ENCODE measurements at places on chromosomes 3 and 15.

- no peak for DNase-seq
Observed at GRCh38 chr3:150202711-150203110, 205.4 kb upstream of the TSC22D2 start.

DNA sequence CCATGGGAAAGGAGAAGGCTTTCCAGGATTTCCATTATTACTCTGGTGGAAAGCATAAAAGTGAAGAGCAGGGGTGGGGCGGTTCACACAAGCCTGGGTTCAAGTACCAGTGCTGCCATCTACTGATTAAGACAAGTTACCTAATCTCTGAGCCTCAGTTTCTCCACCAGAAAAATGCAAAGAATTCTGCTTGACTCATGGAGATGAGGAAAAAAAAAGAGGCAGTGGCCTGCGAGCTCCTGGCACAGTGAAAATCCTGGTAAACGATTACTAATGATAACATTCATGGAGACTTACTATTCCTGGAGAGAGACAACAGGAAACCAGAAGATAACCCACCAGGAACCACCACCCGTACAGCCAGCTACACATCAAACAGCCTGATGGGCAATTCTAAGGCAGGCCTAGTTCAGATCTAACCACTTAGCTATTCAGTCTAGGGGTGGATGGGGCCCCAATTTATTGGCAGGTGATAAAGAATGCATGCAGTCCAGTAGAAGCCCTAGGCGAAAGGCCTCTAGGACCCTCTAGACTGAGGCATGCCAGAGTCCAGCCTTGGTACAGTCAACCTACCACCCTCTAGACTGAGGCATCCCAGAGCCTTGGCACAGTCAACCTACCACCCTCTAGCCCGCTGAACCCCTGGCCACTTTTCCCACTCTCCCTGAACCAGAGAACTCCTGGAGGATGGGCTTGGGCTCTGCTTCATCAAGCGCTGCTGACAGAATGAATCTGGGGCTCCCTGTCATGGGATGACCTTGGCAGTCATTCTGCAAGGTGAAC, 2.5 kb downstream of the AMOTL2 start:
- DNase-seq, result no peak

DNA sequence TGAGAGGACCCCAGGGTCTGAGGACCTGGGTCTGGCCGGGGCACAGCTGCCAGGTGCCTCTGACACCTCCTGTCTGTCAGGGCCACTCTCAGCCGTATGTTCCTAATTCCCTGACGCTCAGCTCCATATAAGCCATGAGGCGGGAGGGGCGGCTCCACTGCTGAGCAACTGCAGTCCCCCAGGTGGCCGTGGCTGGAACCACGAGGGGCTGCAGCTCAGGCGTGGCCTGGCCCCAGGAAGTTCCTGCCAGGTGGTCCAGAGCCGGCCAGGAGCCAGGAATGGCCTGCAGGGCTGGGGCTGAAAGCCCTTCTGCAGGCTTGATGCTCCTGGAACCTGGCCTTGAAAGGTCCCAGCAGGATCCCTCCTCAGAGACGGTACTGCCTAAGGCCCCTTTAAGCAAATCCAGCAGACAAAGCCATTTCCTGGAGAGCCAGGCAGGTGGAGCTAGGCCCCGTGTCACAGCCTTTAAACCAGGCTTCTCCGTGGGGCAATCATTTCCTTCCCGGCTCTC, 118.0 kb downstream of the CHSY1 start:
- no peak for DNase-seq

- DNase-seq, result peak; percentile 1
Observed at GRCh38 chr3:111080413-111080812, 8.8 kb downstream of the NECTIN3 start.

GRCh38 chr3:134795746-134796280, 753 bp downstream of the EPHB1 start:
- no peak for DNase-seq

DNA sequence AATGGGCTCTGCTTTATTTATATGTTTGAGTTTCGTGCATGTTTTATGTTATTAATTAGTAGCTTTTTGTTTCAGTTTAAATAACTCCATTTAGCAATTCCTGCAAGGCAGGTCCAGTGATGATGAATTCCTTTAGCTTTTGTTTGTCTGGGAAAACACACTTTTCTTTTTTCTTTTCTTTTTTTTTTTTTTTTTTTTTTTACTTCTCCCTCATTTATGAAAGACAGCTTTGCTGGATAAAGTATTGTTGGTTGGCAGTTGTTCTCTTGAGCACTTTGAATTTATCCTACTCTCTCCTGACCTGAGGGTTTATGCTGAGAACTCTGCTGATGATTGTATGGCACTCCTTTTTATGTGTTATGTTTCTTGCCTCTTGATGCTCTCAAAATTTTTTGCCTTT, 35.7 kb downstream of the TMEM39A start:
- DNase-seq, result no peak

DNA sequence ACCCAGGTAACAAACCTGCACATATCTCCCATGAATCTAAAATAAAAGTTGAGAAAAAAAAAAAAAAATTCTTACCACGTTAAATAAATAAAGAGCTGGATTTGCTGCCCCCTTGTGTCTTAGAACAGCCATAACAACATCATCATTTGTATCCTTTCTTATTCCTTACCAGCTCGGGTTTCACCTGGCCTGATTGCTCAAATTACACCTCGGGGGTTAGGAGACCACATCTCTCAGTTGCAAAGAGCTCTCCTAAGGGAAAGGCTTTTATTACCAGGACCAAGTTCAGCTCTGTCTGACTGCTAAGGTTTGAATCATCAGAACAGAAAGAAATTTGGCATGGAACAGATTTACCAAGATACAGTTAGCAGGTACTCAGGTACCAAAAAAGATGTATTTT, 25.8 kb upstream of the RPL39L start:
- peak; percentile 44 for DNase-seq

- DNase-seq, result no peak
Observed at GRCh38 chr3:53109190-53109589, 21.0 kb downstream of the RFT1 start.

GRCh38 chr3:43997316-43997715, 244.4 kb upstream of the TOPAZ1 start:
- DNase-seq, result no peak

- DNase-seq, result no peak
Observed at GRCh38 chr3:37338500-37338899, 164.1 kb upstream of the LRRFIP2 start.

DNA sequence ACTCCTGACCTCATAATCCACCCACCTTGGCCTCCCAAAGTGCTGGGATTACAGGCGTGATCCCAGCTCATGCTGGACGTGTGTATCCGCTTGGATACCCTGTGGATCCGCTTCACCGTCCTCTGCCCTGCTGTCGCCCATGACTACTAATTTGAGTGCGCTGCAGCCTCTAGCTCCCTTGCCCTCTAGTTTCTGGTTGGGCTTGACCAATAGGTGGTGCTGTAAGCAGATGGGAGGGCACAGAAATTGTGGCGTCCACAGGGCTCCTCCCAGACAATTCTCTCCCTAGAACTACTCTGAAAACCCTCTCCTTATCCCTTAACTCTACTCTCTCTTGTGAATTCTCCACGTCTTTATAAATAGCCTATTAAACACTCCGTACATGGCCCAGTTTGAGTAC, 36.2 kb downstream of the ZPLD1 start:
- no peak for DNase-seq

GRCh38 chr3:66239513-66240123, 18.8 kb downstream of the SLC25A26 start:
- DNase-seq, result no peak

DNA sequence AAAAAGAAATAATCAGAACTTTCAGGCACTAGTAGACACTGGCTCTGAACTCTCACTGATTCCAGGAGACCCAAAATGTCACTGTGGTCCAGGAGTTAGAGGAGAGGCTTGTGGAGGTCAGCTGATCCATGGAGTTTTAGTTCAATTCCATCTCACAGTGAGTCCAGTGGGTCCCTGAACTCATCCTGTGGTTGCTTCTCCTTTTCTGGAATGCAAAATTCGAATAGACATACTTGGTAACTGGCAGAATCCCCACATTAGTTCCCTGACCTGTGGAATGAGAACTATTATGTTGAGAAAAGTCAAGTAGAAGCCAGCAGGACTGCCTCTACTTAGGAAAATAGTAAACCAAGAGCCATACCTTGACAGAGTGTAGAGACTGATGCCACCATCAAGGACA, 87.3 kb upstream of the OXTR start:
- DNase-seq, result no peak

GRCh38 chr3:195063581-195064193, 207.3 kb downstream of the XXYLT1 start:
- peak; percentile 67 for DNase-seq

DNA sequence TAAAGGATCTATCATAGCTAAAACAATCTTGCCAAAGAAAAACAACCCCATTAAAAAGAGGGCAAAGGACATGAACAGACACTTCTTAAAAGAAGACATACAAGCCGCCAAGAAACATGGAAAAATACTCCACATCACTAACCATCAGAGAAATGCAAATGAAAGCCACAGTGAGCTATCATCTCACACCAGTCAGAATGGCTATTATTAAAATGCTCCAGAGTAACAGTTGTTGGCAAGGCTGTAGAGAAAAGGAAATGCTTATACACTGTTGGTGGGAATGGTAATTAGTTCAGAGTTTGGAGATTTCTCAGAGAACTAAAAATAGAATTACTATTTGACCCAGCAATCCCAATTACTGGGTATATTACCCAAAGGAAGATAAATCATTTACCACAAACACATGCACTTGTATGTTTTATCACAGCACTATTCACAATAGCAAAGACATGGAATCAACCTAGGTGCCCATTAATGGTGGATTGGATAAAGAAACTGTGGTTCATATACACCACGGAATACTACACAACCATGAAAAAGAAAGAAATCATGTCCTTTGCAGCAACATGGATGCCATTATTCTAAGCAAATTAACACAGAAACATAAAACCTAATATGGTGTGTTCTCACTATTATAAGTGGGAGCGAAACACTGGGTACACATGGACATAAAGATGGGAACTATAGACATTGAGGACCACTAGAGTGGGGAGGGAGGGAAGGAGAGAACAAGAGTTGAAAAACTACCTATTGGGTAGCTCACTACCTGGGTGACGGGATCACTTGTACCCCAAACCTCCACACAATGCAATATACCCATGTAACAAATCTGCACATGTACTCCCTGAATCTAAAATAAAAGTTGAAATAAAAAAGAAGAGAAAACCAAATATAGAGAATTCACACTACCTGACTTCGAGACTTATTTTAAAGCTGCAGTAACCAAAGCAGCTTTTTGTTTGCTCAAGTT, 32.6 kb downstream of the ITGA11 start:
- DNase-seq, result no peak

- DNase-seq, result no peak
Observed at GRCh38 chr3:169871129-169871886, 1.6 kb upstream of the LRRC31 start.

- no peak for DNase-seq
Observed at GRCh38 chr3:99875929-99876841, 58.5 kb downstream of the CMSS1 start.

- DNase-seq, result no peak
Observed at GRCh38 chr15:48935236-48935635, 28.5 kb downstream of the SHC4 start.

- no peak for DNase-seq
Observed at GRCh38 chr3:136042608-136043221, 77.2 kb downstream of the PPP2R3A start.

GRCh38 chr3:170809007-170809974, 60.7 kb downstream of the RPL22L1 start:
- DNase-seq, result no peak

GRCh38 chr3:197124713-197125112, 95.1 kb upstream of the MELTF start:
- peak; percentile 35 for DNase-seq

DNA sequence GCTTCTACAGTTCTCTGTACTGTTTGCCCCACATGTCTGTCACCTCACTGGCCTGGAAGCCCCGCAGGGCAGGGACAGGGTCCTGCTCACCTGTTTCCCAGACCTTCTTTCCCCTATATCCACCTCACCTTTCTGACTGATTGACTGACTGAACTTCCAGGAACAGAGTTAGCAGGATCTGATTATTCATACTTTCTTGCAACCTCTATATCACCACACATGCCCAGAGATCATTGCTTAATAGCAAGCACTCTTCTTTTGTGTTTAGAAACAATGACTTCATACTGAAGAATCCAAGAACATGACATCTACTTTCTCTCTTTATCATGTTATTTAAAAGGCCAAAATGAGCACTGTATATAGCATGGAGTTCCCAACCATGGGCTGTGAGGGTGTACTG, 18.0 kb upstream of the CLEC3B start:
- DNase-seq, result no peak

DNA sequence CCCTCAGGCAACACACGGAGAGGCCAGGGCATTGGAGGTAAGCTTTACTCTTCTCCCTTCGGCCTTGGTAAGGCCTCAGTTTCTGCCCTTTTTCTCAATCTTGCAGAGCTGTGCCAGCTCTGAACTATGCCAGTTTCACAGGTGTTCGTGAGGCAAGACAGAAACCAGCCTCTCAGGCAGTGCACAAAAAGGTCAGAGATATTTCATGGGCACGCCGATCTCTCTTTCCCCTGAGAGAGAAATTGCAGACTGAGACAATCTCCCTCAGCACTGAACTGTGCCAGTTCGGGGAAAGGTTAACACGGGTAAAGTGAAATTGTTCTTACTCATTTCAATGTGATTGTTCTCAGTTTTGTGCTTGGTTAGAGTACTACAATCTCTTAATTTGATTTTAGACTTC, 88.5 kb downstream of the GMNC start:
- no peak for DNase-seq

DNA sequence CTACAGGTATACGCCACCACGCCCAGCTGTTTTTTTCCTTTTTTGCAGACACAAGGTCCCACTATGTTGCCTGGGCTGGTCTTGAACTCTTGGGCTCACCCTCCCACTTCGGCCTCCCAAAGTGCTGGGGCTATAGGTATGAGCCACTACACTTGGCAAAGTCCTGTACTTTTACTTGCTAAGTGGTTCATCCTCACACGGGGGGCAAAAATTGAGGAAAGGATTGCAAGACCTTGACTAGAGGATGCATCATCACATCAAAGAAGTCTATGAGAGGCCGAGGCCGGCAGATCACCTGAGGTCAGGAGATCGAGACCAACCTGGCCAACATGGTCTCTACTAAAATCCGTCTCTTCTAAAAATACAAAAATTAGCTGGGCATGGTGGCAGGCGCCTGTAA, 116.5 kb upstream of the FAM174B start:
- DNase-seq, result no peak

DNA sequence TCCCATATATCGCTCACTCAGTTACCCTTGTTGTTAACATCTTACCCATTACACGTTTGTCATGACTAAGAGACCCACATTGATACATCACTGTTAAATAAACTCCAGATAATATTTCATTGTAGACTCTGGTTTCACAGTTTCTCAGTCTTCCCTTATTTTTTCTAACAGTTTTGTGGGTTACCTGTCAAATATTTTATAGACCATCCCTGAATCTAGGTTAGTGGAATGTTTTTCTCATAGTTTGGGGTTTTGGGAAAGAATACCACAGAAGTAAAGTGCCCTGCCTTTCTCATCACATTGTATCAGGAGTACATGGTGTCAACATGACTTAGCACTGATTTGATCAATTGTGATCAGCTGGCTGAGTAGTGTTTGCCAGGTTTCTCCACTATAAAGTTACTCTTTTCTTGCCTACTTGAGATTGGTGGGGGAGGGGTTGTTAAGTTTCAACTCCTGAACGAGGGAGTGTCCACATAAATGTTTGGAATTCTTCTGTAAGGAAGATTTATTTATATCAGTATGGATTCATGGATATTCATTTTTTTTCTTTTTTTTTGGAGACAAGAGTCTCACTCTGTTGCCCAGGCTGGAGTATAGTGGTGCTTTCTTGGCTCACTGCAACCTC, 25.9 kb downstream of the RNF111 start:
- no peak for DNase-seq
